ENCODE measurements at places on chromosomes 6 and 20.

DNA sequence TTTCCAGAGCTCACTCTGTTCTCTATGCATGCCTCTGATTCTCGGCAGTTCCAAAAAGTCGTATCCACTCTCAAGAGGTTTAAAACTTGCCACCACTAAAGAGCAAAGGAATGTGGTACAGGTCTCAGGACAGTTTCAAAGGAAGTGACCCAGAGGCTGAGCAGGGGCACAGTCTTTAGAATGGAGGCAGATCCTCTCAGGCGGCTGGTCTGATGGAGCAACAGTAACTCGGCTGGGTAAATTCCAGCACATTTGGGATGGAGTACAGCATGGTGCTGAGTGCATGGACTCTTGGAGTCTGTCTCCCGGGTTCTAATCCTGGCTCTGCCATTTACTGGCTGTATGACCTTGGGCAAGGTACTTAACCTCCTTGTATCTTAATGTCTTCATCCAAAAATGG, 88.1 kb upstream of the BACH2 start:
- no peak for DNase-seq

DNA sequence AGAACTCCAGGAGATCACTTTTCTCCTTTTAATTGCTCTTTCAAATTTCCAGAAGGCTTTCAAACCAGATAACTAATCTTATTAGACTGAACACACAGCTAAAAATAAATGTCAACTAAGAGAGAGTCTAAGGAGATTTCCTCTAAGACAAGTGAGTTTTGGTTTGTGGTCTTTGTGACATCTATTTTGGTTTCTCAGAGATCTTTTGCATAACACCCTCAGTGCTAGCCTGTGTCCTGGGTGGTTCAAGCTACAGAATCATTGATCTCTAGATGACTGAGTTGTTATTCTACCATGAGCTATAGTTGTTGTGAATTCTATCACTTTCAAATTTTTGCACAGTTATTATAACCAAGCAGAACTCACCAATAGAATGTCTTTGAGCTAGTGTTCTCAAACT, 49.1 kb upstream of the PLCB4 start:
- DNase-seq = no peak

DNA sequence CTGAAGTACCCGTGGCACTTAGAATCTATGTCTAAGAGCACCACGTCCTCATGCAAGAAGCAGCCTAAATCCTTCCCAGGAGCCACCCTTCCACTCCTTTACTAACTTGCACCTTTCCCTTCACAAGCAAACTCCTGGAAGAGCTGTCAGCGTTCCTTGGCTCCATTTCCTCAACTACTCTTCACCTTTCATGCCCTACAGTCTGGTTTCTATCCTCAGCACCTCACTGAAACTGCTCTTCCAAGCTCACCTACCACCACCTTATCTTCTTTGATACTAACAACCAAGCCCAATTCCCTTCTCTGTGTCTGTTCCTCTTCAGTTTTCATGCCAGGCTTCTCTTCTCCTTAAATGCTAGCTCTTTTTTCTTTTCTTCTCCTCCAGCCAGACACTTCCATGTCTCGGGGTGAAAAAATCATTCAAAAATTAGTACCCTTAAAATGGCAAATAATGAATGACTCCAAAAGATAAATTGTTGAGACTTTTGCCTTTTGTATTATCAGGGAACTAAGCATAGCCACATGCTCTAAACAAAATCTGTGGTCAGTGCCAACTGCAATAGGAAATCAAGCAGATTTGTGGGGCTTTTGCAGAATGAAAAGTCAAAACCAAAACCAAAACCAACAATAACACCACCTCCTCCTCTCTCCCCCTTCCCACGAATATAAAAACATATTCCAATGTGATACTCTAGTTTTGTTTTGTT, 149.6 kb upstream of the KCNK16 start:
- no peak for DNase-seq

GRCh38 chr6:145848541-145848940, 33.9 kb upstream of the FBXO30 start:
- DNase-seq = no peak

GRCh38 chr6:108127826-108128225, 38.0 kb upstream of the NR2E1 start:
- DNase-seq = no peak

DNA sequence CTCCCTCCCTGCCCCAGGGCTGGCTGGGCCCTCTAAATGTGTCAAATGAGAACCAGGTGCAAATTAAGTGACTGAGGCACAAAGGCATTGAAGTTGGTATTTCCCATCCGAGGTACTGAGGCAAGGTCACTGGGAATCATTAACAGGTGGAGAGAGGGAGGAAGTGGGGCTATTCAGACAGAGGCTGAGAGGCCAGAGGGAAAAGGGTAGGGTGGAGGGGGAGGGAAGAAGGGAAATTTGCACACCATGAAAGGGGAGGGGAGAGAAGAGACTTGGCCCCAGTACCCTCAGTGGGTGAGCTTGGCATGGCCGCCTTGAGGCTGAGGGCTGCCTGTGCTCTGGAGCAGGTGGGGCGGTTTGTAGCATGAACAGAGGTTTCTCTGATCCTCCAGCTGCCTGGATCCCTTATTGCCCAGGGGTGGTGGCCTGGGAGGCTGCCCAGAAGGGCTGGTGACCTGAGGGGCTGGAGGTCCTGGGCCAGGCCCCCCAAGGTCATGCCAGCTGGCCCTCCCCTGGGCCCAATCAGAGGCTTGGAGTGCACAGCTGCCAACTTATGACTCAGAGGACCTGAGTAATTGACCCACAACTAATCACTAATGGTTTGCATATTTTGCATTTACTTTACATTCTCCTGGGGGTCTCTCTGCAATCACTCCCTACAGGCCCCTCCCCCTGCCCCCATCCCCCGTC, 40.3 kb upstream of the ZFAND3 start:
- DNase-seq = no peak

GRCh38 chr6:125170376-125170775, 16.8 kb downstream of the TPD52L1 start:
- no peak for DNase-seq

DNA sequence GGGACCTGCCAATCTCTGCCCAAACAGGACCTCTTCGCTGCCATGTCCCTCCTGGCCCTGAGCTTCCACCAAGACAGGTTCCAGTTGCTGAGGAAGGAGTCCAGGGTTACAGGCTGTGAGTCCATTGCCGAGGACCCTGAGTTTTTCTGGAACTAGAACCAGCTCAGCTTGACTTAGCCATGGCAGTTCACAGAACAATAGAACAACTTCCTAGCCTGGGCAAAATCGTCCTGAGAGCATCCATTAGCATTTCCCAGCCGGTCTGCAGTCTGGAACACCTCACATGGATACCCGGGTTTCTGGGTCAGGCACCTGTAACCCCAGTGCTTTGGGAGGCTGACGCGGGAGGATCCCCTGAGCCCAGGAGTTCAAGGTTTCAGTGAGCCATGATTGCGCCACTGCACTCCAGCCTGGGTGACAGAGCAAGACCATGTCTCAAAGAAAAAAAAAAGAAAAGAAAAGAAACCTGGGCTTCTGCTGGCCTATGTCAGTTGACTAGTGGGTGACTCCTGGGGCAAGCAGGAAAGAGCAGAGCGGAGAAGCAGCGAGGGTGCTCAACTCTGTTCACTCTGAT, 90.3 kb downstream of the TCP11 start:
- no peak for DNase-seq

DNA sequence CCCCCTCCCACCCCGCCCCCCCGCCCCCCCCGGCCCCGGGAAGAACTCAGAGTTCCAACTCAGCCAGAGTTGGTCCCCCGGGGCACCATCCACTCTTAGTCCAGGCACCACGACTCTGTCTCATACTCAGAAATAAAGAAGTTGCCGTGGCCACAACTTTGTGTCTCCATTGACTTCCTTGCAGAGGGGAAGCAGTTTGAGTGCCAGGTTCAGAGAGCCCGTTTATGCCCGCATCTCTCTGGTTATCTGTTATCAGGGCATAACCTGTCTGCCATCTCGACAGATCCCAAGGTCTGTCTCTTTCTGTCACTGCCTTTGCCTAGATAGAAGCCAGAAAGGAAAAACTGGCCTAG, 605 bp downstream of the CDC5L start:
- DNase-seq = no peak

DNA sequence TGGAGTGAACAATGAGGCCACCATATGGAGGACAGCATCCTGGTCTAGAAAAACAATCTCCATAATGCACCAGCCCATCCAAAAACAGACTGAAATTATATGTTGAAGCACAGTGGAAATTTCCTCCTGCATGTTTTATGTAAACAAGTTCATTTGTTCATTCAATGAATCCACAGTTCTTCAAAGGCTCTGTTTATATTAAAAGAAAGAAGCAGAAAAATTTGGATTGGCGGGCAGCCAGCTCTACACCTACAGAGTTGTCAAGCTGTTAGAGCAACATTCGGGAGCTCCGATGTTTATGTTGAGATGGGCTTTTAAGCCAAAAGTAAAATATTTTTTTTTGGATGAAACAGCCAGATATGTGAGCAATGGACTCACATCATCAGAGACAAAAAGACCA, 395.3 kb upstream of the SULF2 start:
- no peak for DNase-seq

- no peak for DNase-seq
Observed at GRCh38 chr6:3286641-3287171, 28.0 kb downstream of the PSMG4 start.

- DNase-seq = no peak
Observed at GRCh38 chr20:43831481-43832065, 83.1 kb upstream of the TOX2 start.

DNA sequence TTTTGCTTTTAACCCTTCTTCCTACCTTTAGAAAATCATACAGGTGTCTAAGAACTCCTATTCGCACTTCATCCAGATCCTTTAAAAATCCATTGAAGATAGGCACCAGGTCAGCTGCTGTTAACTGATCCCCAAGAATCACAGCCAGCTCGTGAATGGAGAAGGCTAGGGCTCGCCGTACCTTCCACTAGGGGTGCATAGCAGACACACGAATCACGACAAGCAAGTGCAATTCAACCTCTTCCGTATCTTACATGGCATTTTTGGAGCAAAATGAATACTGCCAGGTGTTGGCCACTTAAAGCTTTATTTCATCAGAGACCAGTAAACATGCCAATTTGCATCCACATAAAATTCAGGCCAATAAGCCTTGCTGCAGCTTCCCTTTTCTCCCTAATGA, 10.8 kb upstream of the ANKRD60 start:
- no peak for DNase-seq

DNA sequence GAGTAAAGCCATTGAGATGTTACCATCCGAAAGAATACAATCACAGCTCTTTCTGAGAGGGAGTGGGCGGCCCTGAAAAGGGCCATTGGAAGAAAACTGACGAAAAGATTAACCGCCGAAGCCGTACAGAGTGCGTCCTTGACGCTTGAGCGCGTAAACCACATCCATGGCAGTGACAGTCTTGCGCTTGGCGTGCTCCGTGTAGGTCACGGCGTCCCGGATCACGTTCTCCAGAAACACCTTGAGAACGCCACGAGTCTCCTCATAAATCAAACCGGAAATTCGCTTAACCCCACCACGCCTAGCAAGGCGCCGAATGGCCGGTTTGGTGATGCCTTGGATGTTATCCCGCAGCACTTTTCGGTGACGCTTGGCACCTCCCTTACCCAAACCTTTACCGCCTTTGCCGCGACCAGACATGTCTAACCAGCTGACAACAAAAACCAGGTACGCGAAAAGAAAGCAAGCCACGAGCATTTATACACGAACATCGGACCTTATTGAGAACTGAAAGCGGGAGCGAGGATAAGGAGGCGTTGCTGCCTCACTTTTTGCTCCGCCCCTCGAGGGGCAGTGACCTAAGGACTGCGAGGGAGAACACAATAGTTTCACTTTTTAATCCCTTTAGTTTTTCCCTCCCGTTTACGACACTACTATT, 60.3 kb upstream of the HFE start:
- DNase-seq = peak; percentile 97

Data from NCI-H1930 (cell line).